ENCODE measurements at places on chromosomes 3 and 15.

DNA sequence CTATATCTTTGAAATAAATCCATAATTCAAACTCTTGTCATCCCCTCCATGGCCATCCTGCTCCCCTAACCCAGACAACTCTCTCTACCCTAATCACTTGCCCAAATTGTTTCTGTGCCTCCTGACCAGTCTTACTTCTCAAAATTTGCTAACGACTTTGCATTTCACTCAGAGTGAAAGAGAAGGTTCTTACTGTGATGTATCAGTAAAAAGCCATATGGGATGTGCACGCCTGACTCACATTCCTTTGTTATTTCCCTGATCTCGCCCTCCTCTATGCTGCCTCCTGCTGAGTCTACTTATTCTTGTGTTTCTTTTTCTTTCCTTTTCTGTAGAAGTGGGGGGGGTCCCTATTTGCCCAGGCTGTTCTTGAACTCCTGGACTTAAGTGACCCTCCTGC, 487.2 kb upstream of the FRG2C start:
- peak; percentile 23 for DNase-seq

DNA sequence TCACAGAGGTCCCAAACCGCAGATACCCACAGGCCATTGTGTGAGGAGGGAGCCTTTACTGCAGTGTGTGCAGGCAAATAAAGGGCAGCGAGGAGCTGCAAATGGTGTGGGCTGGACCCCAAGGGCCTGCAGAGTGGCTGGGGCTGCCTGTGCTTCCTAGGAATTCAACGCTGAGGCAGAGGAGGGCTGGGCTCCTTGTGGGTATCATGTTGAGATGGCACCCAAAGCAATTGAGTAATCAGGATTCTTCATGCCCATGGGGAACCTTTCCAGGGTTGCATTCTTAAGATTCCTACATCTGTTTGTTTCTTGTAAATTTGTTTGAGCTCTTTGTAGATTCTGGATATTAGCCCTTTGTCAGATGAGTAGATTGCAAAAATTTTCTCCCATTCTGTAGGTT, 85.4 kb upstream of the LIPC start:
- peak; percentile 93 for DNase-seq

DNA sequence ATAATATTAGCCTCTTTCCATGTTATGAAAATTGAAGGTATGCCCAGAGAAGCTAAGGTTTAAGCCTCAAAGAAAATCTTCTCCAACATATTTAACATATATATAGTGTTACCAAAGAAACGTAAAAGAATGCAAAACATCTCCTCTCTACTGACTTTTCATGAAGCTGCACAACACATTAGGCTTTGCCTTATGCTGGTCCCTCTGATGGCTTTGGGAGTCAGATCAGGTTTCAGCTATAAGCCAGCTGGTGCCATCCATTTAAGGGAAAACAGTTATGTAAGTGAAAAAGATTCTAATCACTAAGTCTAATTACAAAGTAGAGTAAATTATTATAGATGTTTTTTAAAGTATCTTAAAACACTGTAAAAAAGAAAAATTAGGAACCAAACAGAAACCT, 410.5 kb downstream of the LSAMP start:
- no peak for DNase-seq

- DNase-seq, result no peak
These were observed 215.2 kb downstream of the C3orf38 start for GRCh38 chr3:88364926-88365325.

GRCh38 chr3:140719841-140720614, 42.2 kb downstream of the TRIM42 start:
- no peak for DNase-seq

DNA sequence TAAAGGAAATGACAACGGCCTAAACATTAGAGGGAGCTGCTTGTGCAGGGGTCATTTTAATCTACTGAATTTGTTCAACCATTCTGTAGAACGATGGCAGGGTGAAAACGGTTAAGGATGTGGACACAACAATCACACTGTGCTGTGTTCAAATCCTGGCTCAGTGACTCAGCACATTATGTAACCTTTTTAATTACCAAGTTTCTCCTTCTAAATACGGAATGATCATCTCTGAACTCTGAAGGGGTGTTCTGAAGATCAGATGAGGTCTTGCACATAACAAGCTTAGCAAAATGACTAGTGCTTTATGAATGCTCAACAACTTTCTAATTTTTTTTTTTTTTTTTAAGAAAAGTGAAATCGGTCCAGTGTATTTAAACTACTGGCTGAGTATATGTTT, 592.8 kb downstream of the FOXP1 start:
- peak; percentile 28 for DNase-seq

DNA sequence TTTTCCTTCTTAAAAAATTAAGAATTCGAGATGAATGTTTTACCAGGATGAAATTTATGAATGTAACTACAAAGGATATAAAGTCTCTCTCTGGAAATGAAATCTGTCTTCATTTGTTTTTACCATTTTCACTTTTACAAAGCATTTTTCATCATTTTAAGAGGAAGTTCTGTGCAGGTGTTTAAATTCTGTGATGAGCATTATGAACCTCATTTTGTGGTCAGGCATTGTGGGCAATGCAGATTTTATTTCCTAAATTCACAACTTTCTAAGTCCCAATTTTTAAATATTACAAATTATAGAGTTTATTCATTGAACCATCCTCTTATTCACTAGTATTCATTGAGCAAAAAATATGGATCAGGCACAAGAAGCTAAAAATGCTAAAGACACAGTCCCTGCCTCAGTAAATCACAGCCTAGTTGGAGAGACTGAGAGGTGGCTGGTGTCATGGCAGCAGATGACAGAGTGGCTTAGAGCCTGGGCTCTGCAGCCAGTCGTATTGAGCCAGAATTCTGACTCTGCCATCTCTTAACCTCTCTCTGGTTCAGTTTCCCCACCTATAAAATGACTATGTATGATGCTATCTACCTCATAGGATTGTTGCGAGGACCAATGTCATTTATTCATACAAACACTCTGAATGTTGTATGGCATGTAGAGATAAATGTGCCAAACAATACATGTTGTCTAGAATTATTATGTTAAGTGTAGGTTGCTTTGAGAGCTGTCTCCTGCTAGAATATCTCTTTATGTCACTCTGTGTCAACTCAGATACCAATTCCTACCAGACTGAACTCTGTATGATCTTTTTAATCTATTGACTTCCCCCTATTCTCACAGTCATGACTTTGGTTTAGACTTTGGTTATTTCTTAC, 7.5 kb upstream of the TGFBR2 start:
- no peak for DNase-seq

DNA sequence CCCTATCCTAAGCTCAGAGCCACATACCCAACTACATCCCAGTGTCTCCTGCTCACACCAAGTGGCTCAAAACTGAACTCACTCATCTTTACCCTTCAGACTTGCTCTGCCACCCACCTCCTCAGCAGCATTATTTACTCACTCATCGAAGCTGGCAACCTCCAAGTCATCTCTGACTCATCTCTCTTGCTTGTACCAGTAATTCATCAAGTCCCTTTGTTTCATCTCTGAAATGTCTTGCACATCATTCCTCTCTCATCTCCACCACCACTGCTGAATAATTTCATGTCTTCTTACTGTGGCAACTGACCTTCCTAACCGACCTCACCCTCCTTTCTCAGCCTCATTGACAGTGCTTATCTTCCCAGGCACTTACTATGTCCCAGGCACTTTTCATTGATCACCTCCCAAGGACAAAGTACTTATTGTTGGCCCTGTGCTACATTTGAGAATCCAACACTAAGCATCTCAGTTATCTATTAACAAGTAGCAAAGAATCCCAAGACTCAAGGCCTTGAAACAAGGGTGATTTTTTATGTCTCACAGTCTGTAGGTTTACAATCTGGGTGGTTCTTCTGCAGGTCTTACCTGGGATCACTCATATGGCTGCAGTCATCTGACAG, 82.0 kb downstream of the MRPL46 start:
- DNase-seq, result peak; percentile 43

- DNase-seq, result peak; percentile 42
These were observed 11.9 kb upstream of the CGNL1 start for GRCh38 chr15:57364282-57365007.

GRCh38 chr3:168048414-168049330, 47.1 kb downstream of the GOLIM4 start:
- DNase-seq, result no peak

DNA sequence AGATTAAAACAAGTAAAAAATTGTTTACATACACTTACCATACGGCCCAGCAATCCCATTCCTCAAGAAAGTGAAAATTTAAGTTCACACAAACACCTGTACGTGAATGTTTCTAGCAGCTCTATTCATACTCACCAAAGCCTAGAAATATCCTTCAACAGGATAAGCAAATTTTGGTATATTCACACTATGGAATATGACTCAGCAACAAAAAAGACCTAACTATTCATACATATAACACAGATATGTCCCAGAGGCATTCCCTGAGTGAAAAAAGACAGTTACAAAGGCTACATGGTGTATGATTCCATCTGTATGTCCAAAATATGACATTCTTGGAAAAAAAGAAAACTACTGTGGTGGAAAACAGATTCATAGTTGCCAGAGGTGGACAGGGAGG, 40.1 kb upstream of the THUMPD3 start:
- DNase-seq, result no peak

DNA sequence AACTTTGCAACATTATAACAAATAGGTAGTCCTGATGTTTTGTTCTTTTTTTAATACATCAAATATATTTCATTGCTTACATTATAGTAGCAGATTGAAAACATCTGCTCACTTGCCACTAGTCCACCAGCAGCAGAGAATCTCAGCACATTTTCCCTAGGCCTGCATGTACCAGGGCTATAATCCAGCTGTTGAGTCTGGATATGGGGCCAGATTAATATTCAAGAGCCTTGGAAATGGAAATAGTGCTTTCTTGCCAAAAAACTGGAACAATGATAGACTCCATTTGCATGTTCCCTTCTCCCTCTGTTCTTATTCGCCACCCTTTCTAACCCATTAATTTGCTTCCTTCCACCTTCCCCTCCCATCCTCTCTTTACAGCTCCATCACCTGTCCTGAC, 288.0 kb downstream of the EPHA3 start:
- no peak for DNase-seq

GRCh38 chr3:45225465-45226205, 452 bp downstream of the TMEM158 start:
- DNase-seq, result peak; percentile 46

GRCh38 chr3:43790060-43790459, 99.3 kb downstream of the ABHD5 start:
- DNase-seq, result no peak

DNA sequence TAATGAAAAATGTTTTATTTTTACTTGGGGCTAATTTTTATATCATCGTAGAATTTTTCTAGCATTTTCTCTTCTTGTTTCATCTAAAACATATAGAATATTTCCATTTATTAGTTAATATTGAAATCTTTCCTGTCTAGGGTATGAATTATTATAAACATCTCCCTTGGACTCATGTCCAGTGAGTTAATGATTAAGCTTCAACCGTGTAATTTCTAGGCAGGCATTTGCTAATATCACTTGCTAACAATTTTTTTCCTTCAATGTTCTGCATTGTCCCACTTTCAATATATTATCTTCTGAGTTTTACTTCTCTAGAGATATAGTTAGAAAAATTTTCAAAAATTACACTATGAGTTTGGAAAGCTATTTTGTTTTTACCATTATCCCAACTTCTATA, 1371.6 kb upstream of the EPHA6 start:
- DNase-seq, result no peak

DNA sequence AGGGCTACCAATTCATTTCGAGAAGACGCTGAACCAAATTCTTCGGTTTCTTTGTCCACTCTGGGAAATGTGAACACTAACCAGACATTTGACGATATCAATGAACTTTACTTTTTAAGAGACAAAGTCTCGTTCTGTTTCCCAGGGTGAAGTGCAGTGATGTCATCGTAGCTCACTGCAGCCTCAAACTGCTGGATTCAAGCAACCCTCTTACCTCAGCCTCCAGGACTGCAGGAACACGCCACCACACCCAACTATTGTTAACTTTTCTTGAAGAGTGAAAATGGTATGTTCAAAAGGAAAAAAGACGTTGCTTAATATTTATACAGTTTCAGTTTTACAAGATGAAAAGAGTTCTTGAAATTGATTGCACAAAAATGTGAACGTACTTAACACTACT, 30.6 kb downstream of the MB21D2 start:
- peak; percentile 69 for DNase-seq

DNA sequence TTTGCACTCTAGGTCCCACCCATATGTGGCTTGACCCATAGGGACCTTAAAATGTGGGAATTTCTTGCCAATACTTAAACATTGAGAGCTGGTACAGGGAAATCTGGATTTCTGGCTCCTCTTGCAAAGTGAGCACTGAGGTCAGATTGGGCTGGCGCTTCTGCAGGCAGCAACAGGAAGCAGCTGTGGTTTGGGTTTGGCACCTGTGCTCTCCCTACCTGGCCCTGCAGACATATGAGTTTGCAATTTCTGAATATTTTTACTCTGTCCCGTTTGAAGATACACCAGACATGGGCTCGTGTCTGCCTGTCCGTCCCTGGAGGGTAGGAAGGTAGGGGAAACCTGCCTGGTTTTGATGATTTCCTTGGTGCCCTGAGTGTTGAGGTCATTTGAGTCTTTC, 74.8 kb upstream of the SEC13 start:
- DNase-seq, result no peak

DNA sequence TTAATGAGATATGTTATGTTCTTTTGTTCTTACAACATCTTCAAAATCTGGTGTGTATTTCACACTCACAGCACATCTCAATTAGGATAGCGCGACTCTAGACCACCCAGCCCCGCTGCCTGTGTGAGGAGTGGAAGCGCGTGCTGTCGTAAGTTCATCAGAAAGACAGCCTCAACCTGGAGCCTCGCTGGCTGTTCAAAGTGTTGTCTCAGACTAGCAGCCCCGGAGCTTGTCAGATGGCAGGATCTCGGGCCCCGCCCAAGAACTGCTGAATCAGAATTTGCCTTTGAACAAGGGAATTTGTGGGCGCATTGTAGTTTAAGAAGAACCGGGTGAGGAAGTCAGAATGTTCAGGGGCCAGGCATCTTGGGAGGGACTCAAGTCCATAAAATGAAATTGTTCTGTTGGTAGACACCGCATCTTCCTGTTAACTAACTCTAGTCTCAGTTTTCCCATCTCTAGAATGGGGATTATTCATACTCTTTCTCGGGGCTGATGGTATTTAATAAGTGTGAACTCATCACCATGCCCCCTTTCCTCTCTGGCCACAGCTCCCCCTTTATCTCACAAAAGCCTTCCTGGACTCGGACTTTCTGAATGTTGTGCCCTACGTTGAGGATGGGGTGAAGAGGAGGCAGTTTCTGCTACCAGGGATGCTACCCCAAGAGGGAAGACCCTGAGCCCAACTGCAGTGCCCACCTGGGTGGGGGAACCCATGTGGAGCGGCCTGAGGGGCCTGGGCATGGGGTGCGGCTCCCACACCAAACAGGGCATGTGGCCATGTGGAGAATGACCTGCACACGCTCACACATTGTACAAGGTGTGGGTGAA, 40.4 kb downstream of the BHLHE40 start:
- DNase-seq, result no peak

- DNase-seq, result peak; percentile 19
These were observed 550.5 kb upstream of the AGTR1 start for GRCh38 chr3:148146947-148147826.

GRCh38 chr3:140216249-140216648, 281.3 kb downstream of the CLSTN2 start:
- DNase-seq, result peak; percentile 13

- no peak for DNase-seq
These were observed 37.6 kb downstream of the CORO2B start for GRCh38 chr15:68616397-68616796.

All from RPMI7951 (cell line).